ENCODE measurements at places on chromosomes 7 and 10.

DNA sequence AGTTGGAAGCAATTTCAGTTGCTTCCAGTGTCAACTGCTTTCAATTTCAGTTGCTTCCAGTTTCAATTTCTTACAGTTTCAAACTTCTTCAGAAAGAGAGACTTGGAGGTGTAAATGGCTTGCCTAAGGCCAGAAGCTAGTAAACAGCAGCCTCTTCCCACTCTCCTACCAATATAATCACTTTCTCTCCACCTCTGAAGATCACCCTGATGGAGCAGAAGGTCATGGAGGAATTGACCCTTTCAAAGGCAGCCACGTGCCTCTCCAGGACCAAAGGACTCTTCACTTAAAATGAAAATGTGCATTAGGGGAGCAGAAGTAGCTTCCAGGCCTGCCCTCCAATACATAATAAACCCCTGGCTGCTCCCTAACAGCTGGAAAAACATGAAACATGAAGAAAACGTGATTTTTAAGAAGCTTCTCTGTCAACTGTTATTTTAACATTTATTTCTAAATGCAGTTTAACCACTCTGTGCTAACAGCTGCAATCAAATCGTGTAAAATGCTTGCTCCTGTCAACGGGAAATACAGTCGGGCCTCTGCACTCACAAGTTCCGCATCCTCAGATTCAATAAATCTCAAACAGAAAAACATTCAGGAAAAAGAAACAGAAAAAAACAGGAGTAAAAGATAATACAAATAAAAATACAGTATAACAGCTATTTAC, 1020.6 kb downstream of the XPNPEP1 start:
- no peak for DNase-seq

- DNase-seq, result no peak
Observed at GRCh38 chr10:24346877-24347519, 138.1 kb downstream of the KIAA1217 start.

GRCh38 chr10:26797340-26797739, 63.4 kb downstream of the ABI1 start:
- DNase-seq, result no peak

DNA sequence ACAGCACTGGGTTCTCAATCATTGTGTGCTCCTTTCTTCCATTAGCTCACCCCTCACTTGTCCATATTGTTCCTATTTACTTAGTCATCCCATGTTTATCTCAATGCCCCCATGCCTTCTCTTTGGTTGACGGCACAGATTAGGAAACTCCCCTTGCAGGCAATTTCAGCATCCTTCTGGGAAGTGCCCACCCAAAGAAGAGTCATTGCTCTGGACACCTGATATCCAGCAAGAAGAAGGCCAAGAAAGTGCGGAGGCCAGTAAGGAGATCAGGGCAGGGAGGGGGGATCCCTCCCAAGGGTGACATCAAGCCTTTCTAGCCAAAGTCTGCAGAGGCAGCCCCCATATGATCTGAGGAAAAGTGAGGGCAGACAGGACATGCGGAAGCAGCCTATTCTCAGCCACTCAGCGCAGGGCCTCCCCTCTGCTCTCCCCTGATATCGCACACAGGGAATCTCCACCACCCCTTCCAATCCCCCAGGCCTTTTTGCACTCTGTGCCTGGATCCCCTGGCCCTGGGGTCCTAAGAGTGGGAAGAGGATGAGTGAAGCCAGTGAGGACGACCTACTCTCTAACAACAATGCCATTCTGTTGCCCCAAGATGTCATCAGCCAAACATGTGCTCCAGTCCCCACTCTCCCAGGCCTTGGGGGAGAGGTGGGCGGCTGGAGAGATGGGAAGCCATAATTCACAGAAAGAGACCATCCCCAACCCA, 1.8 kb downstream of the TRPV6 start:
- DNase-seq, result no peak

GRCh38 chr7:67056683-67057082, 60.0 kb downstream of the TYW1 start:
- no peak for DNase-seq

- no peak for DNase-seq
Observed at GRCh38 chr10:91797048-91797690, 1.1 kb upstream of the TNKS2 start.

DNA sequence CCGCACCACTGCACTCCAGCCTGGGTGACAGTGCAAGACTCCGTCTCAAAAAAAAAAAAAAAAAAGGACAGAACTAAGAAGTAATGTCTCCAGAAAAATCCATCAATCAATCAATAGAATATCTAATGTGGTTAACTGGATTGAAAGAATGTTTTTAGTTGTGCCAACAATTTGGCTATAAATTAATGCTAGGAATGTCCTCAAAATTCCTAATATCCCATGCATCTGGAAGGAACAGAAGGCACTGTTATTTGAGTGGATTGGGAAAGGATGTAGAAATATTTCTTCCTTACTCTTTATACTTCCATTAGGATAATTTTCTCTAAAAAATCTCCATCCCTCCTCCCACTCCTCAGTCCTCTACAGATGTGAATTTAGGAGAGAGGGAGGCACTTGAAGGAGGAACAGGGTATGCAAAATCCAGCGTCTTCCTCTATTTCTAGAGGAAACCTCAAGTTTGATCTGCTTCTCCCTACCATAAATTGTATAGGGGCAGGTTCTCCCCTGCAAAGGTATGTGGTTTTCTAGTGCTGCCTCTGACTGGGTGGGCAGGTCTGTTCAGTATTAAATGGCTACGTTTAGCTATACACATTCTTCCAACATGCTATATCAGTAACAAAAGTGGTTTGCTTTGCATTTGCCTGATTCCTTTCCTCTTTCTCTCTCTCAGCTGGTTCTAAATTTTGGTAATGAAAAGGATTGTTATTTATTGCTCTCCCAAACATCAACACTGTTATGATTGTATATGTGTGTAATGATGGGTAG, 54.1 kb downstream of the RNLS start:
- no peak for DNase-seq

DNA sequence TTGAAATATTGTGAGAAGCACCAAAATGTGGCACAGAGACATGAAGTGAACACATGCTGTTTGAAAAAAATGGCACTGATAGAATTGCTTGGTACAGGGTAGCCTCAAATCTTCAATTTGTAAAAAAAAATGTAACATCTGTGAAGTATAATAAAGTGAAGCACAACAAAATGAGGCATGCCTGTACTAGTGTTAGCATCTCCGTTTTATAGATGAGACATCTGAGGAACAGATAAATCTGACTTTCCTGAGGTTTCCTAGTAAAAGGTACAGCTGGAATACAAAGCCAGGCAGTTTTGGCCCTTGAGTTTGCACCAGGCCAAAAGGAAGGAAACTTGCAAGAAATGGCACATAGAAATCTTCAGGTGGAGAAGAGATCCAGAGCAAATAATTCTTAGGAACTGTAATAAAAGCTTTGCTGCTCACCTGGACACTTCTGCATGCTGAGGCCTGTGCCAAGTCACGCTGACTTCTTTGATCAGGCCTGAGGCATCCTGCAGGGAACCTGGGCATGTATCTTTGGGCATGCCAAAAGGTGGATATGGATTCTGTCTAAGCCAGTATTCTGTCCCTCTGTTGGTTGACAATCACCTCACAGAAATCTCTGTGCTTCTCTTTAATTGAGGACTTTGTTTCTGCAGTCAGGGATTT, 251.5 kb upstream of the PLPP4 start:
- no peak for DNase-seq

DNA sequence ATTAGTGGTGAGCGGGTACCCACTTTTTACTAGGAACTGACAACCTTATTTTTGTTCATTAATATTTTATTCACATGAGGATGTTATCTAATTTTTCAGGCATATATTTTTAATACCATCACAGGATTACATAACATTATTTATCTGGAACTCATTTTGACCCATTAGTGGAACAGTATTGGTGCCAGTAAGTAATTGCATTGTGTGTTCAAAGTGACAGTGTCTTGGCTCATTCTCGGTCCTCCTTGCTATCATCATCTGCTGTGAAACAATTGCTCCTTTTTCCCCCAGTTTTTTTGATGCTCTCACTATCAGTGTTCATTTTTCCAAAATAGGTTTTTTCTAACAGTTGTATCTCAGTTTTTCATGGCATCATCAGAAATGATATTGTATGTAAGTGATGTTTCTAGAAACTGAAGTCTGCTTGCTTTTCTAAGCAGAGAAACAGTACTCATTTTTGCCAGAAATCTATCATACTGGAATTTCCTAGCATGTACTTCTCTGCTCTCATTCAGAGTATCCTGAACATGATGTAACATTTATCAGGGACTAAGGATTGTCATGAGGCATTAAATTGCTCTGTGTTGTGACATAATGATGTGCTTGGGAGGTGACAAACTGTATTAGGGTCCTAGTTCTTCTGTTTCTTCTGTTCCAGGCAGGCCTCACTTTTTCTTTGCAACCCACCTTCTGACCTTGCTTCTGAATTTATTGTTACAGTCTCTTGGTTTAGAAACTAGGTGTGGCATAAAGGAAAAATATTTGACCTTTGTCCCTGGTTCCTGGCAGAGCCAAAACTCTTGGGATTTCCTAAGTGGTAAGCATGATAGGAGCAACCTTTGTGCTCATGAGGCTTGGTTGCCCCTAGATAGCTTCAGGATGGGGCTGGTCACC, 4.2 kb downstream of the NUB1 start:
- no peak for DNase-seq

DNA sequence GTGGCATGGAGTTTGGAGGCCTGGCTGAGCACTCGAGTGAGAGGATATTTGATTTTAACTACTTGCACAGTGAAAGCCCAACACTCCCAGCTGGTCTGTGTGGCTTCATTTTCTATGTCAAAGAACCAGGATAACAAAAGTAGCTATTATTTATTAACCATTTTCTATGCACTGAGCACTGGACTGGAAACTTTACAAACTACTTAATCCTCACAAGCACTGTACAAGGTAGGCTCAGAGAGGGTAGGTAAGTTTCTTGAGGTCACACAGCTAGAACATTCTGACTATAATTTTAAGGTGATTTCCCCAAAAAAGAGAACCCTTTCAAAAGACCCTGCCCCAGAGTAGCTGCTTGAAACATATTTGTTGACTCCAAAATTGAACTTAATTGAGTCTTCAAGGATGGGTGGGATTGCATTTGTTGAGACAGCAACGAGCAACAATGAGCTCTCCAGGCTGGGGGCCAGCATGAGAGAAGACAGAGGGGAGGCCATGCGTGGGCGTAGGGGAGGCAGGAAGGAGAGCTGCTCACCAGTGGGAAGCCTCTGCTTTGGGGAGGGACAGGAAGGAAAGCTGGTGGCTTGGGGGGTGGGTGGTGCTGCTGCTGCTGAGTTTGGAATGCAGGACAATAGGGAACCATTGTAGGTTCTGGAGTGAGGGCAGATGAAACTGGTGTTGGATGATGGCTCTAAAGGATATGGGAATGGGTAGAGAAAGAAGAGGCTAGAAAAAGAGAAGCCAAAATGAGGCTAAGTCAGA, 31.5 kb downstream of the FAM241B start:
- DNase-seq, result no peak

GRCh38 chr7:116952635-116953371, 498 bp upstream of the ST7 start:
- DNase-seq, result peak; percentile 33

- no peak for DNase-seq
Observed at GRCh38 chr10:132336919-132337407, 5.0 kb downstream of the LRRC27 start.

- DNase-seq, result no peak
Observed at GRCh38 chr10:68526634-68527307, 552 bp downstream of the SLC25A16 start.

GRCh38 chr10:81135851-81136250, 598.1 kb downstream of the SH2D4B start:
- DNase-seq, result no peak

DNA sequence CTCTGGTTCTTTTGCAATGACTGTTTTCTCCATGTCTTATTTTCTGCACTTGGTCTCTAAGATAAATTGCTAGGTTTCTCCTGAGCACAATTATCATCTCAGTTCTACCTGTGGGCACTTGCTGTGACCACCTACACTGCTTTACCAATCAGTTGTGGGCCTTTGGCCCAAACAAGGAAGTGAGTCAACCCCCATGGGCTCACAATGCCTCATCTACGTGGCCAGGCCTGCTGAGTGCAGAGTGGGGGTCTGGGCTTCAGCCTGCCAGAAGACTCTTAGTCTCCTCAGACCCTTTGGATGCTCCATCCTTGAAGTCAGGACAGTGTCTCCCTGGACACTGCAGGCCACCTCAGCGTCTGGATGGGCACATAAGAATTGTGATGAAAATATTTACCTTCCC, 20.3 kb downstream of the SCART1 start:
- DNase-seq, result no peak

GRCh38 chr7:100384628-100385294, 11.5 kb downstream of the PILRA start:
- DNase-seq, result no peak

- no peak for DNase-seq
Observed at GRCh38 chr10:2817940-2818636, 249.3 kb upstream of the PFKP start.

- DNase-seq, result peak; percentile 65
Observed at GRCh38 chr7:138565451-138566114, 105.5 kb downstream of the TRIM24 start.

GRCh38 chr7:21690705-21691104, 147.9 kb downstream of the DNAH11 start:
- peak; percentile 3 for DNase-seq

DNA sequence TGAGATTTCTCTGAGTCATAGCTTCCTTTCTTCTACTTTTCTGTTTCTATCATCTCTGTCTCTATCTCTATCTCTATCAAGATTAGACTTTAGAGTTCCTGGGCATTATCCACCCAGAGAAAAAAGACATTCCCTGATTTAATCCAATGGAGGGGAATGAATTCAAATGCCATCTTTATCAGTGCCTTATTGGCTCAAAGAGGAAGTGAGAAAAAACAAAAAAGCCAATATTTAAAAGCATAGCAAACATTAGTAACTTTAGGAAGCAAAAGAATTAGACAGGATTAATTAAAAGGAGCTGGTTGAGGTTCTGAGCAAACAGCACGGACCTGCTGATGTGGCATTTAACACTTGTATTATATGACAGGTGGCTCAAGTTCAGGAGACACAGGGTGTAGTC, 736.5 kb downstream of the REEP3 start:
- no peak for DNase-seq

DNA sequence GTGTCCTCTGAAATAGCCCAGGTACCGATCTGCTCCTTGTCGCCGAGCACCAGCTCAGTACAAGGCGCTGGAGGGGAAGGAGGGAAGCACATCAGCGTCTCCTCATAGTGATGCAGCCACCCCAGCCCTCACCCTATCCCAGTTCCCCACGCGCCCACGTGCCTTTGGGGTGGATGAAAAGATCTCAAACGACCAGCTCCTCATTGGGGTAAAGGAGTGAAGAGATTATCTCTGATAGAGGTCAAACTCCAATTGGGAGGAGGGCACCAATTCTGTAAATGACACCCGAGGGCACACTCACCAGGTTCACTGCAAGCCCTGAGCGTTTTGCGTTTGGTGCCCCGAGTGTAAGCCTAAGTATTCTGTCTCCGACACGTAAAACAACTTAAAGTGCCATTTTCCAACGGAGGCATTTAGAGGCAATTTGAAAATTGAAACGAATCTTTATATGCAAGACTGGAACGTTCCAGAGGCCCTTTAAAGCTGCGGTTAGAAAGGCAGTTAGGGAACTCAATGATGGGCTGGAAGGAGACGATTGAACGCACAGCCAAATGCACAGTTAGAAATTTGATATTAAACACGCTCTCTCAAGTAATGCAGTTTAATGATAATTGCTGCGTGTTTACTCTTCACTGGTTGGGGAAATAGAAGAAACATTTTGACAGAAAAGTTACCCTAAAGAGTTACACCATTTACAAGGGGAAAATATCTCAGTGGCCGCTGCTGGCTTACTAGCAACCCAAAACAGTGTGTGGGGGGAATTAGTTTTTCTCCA, 8.9 kb upstream of the EMX2 start:
- DNase-seq, result no peak

Data from foreskin fibroblast (primary cell).